Activated T-helper 1 cell treated with anti-CD3 and anti-CD28 coated beads, Interleukin-12 subunit alpha, Interleukin-12 subunit beta, Interleukin-2, Interleukin-4 antibody, amounts not matched to agents 30 ng/mL and 10 ng/mL and 1 ng/mL, durations not matched to agents 14 hours and 24 hours and 36 hours (primary cell): ENCODE measurements at places on chromosomes 11 and 22. TPM values are rescaled to one million over a fixed set of nuclear protein-coding genes. Genes with fewer than 3 reads are reported as not detected.

The SFI1 gene
- 406 and 416 TPM in 2 replicates for total RNA-seq

DNA sequence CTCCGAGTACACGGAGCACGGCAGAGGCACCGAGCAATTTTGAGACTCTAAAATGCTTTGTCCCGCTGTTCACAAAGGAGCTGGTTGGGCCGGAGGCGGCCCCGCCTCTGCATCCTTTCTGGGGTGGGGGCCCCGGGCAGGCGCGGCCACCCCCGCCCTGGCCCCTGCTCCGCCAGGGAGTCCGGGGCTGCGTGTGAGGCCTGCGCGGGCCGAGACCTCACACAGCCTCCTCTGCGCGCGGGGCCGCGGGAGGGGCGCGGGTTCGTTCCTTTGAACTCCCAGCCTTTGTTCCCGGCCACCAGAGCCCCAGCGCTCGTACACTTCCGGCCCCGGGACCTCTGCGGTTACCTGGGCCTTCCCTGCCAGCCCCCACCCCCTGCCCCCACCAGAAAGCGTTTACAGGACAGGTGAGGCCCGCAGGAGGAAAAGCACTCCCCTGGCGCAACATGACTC is 1.6 kb downstream of the FGF19 start:
- no peak for DNase-seq

DNA sequence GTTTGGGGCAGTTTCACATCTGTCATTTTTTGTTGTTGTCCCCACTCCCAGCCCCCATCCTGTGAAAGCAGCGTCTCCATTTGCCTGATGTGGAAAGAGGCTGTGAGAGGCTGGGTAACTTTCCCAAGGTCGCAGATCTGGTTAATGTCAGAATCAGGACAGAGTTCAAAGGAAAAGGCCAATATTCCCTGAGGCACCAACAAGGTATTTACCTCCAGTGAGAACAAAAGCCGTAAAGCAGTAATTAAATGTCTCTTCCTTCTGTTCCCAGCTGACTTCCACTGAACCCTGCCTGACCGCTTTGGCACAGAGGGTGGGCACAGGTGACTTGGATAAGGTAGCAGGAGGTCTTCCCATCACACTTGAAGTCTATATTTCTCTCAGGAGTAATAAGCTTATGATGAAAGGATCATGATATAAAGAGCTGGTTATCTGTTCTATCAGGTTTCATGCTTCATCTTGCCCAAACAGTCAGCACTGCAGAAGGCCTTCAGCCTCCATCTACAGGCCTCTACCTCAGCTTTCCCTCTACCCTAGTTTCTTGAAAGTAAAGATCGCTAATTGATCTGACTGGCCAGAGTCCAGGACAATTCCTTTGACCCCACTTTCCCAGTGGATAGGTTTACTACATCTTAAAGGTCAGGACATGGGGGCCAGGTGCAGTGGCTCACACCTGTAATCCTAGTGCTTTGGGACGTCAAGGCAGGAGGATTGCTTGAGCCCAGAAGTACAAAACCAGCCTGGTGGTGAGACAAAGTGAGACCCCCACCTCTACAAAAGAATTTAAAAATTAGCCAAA is 9.4 kb downstream of the C11orf91 start:
- DNase-seq: no peak

- DNase-seq: no peak
These were observed 13.2 kb downstream of the PICK1 start for GRCh38 chr22:38070250-38070921.
